ENCODE measurements at places on chromosomes 5 and 9. TPM values are rescaled to one million over a fixed set of nuclear protein-coding genes. Genes with fewer than 3 reads are reported as not detected.

The FOXD4 gene
- total RNA-seq = 0.19 TPM

The DMAC1 gene
- 34.5 TPM for total RNA-seq

The SLC34A3 gene
- total RNA-seq = not detected

The ARHGEF28 gene
- total RNA-seq = 0.02 TPM

The NRG2 gene
- total RNA-seq = 0.11 TPM

DNA sequence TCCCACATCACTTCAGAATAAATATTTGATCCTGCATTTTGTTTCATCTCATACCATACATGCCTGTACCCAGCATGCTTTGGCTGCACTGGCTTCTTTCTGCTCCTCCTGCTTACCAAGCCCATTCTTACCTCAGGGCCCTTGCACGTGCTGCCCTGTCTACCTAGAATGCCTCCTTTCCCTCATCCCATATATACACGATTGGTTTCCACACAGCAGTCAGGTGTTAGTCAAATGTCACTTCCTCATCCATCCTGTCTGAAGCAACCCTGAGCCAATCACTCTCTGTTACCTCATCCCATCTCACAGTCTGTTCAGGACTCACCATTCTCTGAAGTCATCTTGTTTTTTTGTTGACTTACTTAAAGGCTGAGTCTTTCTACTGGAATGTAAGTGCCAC is 30.3 kb downstream of the CAST start:
- no peak for DNase-seq

- DNase-seq = no peak
These were observed 21.3 kb upstream of the KIF12 start for GRCh38 chr9:114120192-114121014.

GRCh38 chr9:107131108-107131799 is 151.8 kb upstream of the RAD23B start:
- DNase-seq = no peak

- no peak for DNase-seq
These were observed 13.0 kb downstream of the SUB1 start for GRCh38 chr5:32598260-32598937.

DNA sequence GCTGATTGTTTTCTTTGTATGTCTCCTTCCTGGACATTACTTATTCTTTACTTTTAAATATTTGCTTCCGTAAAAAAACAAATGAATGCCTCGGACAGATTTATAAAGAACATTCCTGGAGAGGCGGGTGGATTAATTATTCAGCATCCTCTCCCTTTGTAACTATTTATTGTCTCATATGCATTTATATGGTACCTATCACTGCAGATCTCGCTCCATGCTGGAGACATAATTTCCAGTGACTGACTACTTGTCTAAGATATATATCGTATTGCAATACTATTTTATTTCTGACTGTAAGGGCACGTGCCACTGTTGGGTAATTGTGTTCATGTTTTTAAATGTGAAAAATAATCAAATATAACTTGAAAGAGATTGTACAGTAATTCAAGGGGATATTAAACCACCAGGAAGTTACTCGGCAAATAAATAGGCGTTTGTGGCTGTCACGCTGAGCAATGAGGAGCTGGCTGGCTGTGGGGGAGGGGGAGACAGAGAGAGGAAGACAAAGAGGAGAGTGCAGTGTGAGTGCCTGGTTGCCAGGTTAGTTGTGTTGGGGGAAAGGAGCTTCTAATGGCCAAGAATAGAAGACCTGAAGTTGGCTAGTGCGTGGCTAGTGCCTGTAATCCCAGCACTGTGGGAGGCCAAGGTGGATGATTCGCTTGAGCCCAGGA is 131.8 kb upstream of the GABRP start:
- DNase-seq = no peak

DNA sequence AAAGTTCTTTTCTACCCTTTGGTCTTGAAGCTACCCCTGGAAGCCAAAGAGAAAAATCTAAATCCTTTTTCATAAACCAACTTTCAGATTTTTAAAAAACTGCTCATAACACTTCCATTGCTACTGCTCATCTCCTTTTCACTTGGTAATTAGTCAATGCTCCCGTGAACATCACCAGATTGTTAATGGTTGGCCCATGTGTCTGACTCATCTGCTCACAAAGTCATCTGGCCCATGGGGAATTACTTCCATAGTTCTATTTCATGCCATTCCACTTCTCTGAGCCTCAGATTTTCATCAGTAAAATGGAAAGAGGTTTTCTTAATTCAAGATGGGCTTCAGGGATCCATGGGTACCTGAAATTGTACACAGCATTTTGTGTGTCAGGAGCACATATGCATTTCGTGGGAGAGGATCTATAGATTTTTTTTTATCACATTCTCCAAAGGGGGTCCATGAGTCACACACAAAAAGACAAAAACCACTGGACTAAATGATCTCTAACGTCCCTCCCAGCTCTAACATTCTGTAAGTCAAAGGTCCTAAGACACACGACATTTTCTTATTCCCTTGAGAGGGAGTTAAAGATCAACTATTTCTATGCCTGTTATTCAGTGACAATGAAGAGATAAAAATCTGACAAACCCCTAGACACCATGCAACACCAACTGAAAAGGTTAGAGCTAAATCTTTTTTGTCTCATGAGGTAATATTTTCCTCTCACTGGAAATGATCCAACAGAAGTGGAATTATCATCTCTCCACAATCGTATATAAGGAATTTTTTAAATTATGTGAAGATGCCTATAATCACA is 75.4 kb downstream of the TEX10 start:
- DNase-seq = no peak

DNA sequence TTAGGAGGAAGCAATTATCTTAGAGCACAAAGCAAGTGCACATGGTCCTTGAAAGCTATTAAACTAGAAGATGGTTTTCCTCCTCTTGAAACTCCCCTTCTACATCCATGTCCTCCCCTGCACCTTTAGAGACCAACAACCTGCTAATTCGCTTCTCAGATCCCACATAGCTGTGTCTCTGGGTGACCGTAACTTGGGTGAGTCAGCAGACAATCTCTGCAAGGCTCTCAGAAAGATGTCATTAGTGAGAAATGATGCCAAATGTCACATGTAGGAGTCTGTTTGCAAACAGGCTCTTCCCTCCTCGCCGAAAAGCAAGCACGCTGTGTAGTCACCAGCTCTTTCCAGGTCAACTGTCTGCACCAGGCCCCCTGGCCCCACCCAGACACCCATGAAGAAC is 291.8 kb downstream of the SLIT3 start:
- DNase-seq = no peak

GRCh38 chr5:177005619-177006264 is 837 bp downstream of the UIMC1 start:
- DNase-seq = peak; percentile 84

DNA sequence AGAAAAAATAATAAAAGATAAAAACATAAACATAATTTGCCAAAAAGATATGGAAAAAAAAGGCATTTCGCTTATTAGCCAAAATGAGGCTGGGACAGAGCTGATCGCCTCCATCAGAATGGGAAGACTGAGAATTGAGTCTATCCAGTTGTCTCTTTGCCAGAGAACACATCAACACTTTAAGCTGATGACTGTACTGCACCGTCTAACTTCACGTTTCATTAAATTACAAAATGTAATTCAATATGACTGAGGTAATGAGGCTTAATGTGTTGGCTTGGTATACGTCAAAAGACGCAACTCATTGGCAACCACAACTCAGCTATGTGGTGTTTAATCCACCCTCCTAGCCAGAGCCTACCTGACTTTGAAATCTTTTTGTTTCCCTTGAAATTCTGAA is 462.7 kb upstream of the CD180 start:
- DNase-seq = no peak

Data from activated CD4-positive, alpha-beta T cell treated with anti-CD3 and anti-CD28 coated beads for 36 hours (primary cell).